ENCODE measurements at places on chromosomes 1 and 21. TPM values are rescaled to one million over a fixed set of nuclear protein-coding genes. Genes with fewer than 3 reads are reported as not detected.

GRCh38 chr1:243930822-243931671 lies 81.0 kb upstream of the AKT3 start:
- peak; percentile 78 for DNase-seq

DNA sequence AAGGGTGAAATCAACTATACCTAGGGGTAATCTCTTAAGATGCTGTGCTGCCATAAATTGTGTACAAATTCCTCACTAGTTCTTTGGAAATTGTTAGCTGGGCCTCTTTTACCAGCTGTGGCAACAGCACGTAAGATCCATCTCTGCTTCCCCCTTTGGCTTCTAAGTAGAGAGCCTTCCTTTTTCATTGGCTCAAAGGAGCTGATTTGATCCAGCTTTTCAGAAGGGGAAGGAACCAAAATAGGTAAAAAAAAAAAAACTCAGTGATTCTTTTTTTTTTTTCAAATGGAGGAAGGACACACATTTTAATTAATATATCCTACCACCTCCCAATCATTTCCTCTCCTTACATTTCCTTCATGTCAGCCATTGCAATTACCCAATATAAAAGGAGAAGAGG lies 4.0 kb upstream of the RCAN1 start:
- no peak for DNase-seq

DNA sequence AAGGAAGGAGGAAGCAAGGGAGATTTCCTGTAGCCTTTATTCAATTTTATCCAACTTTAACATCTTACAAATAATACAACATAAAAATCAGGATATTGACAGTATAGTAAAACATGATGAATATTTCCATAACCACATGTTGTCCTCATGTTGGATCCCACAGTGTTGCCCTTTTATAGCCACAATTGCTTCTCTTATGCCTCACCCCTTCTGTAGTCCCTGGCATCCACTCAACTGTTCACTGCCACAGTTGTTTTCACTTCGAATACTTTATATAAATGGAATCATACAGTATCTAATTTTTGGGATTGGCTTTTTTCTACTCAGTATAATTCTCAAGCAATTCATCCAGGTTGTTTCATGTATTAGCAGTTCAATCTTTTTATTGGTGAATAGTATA lies 44.8 kb downstream of the SRSF11 start:
- DNase-seq, result no peak

- DNase-seq, result no peak
These were observed 18.8 kb downstream of the RNF115 start for GRCh38 chr1:145805057-145805456.

The FAM43B gene
- 3.0 TPM for total RNA-seq

DNA sequence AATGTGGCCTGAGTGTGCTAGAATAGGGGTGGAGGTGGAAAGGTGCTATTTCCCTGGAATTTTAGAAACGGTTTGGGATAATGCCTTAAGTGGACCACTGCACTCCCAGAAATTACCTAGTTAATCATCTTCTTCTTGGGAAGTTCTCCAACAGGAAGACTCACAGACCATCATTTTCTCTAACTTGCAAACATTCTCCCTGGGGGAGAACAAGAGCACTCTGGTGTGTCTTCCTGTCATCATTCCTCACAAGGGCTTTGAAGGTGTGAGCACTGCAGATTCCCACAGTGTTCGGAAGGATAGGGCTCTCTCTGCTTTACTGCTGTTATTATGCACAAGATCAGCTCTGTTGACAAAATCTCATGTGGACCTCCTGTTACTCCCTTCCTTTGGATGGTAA lies 54.9 kb upstream of the TSPAN2 start:
- peak; percentile 11 for DNase-seq

GRCh38 chr1:83689921-83690868 lies 308.7 kb downstream of the TTLL7 start:
- no peak for DNase-seq

- no peak for DNase-seq
These were observed 10.0 kb upstream of the TRIM62 start for GRCh38 chr1:33191731-33192275.

- DNase-seq, result no peak
These were observed 127.8 kb downstream of the NRDC start for GRCh38 chr1:51750729-51751128.

DNA sequence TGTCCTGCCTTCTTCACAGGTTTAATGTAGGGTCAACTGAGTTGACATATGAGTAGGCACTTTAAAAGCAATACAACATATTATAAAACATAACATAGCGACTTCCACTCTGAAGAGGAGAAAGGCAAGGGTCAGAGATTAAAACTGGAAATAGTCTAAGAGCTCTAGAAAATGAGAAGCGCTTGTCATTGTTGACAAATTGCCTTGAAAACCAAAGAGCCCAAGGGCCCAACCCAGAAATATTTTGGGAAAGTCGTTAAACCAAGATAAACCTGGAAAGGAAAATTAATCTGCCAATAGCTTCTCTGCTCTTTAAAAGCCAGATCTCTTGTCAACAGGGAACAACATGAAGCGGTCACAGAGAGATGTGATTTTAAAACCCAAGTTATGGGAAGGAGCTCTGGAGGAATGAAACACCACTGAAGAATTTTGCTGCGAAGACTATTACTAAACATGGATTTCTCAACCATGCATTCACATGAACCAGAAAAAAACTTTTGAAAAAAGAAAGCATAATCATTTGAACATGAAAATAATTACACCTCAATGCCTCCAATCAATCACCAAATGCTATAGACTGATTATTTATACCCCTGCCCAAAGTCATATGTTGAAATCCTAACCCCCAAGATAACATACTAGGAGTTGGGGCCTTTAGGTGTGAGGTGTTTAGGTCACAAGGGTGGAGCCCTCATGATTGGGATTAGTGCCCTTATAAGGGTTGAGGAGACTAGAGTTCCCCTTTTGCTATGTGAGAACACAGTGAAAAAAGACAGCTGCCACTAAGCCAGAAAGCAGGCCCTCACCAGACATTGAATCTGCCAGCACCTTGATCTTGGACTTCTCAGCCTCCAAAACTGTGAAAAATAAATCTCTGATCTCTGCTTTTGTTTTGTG lies 33.0 kb upstream of the MTF1 start:
- DNase-seq, result no peak

- DNase-seq, result no peak
These were observed 87.9 kb upstream of the LYST start for GRCh38 chr1:235954306-235955283.

The C4BPB gene
- not detected for total RNA-seq

GRCh38 chr1:241310451-241310850 lies 46.6 kb downstream of the RGS7 start:
- no peak for DNase-seq

DNA sequence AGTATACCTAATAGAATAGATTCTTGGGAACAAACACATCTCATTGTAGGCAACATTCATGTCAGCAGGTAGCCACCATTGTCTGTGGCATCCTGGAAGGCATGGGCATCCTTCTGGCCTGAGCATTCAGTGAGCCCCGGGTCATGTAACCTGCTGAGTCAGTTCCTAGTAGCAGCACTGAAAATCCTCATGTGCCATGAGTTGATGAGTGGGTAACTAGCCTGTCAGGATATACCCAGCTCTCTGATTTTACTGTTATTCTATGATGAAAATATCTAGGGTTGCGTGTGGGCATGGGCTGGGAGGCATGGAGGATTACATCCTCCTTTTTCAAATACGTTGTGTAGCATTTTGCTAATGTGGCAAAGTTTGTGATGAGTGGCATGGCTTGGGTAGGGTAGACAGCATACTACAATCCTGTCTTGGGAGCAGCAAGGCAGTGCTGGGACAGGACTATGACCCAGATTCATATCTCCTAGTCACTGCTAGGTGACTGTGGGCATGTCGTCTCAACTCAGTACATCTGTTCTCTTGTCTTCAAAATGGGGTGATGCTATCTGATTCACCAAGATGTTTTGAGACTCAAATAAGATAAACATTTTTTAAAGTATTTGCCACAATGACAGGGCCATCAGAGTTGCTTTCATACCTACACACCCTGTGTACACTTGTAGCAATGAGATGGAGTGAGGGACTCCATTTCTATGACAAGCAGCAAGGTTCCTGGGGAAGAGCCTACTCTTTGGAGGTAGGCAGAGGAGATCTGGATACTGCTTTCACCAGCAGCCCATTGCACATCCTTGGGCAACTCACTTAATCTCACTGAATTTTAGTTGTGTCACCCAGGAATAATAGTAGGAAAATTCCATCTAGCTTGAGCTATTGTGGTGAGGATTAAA lies 62.5 kb downstream of the CD58 start:
- DNase-seq, result no peak

DNA sequence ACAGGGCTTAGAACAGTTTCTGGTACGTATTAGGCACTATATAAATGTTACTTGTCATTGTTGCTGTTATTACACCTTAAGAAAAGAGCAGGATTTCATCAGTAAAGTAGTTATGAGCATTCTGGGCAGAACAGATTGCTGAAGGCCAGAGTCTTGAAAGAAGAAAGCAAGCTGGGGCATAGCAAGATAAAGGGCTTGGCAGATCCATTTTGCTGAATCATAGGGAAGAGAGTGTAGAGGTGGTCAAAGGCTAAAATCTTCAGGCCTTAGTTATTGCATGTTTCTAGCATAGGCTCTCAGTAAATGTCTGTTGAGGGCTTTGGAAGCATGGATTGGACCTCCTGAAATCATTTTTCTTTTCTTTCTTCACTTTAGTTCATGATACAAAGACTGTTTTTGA lies 67.5 kb downstream of the PLA2G4A start:
- DNase-seq, result no peak

DNA sequence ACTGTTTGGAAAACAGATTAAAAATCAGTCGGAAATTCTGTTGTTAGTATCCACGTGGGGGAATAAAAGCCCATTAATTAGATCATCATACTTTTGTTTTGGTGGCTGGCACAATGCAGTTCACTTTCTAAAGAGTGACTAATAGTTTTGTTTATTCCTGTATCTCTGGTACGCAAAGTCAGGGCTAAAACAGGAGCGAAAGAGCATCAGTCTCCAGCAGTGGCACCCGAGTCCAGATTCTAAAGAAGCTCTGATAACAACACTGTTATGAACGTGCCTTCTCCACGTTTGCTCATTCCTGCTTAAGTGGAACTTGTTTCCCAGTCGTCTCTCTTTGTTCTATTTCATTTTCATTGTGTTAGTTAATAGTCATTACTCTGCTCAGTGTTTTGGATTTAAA lies 69.6 kb downstream of the HSPA13 start:
- DNase-seq, result no peak

GRCh38 chr1:87344231-87344630 lies 15.6 kb downstream of the LMO4 start:
- no peak for DNase-seq

The OR2G6 gene
- not detected for total RNA-seq

The SYPL2 gene
- total RNA-seq, result 0.10 TPM

DNA sequence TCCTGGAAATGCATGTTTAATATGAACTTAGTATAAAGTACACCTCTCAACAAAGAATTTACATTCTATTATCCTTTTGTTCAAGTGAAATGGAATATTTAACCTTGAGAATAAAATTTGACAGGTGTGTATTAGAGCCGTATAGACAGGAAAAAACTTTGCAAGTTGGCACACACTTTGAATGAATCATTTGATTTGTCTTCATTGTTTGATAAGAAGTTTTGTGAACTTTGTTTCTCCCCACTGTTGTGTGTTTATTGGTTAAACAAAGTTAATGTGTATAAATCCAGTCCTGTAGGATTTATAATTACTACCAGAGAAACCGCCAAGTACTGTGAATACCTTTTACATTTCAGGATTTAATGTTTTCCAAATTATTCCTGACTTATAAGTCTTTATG lies 2.0 kb downstream of the SYDE2 start:
- no peak for DNase-seq
